ENCODE measurements at places on chromosomes 4 and X.

DNA sequence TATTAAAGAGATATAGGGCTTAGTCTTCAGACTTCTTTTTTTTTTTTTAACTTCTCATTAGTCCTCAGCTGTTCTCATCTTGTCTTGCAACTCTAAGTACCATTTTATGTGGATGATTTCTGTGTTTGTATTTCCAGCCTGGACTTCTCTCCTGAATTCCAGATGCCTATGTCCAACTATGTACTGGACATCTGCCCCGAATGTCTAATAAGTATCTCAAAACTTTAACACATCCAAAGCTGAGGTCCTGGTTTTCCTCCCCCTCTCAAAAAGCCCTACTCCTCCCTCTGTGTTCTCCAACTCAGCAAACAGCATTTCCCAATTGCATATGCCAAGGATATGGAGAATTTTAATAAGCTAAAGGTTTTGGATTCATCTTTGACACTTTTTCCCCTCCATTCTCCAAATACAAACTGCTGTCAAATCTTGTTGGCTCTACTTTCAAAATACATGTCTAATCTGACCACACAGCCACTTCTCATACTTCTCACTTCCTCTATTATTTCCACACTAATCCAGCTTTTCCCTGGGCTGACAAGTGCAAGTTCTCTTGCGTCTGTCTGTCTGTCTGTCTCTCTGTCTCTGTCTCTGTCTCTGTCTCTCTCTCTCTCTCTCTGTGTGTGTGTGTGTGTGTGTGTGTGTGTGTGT lies 79.8 kb downstream of the CLCN5 start:
- no peak for DNase-seq

DNA sequence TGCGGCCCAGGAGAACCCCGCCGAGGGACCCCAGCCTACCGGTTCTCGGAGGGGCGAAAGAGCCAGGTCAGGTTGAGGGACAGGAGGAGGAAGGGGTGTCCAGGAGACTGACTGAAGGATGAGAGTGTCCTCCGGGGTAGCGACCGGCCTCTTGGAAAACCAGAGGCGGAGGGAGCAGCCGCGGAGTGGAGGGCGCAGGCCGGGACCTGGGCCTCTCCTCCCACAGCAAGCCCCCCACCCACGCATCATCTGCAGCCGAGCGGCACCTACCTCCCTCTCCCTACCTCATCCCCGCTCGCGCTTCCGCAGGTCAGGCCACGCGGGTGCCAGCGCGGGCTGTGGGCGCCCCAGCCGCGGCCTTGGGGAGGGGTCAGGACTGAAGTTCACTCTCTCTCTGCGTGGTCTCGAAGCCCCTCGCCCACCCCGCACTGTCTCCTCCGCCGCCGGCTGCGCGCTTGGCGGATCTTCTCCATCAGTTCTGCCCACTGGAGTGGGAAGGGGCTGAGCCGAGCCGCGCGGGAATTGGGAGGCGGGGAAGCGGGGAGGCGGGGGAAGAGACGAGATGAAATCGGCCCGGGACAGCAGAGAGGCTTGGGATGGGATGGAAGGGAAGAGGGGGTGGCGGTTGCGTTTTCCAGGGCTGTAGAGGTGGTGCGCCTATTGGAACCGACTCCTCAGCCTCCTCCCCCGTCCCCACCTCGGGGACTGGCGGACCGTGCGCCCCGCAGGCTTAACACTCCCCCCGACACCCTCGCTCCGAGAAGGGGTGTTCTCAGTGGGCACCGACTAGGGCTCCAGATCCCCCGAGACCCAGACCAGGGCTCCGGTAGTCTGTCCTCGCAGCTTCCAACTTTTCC lies 1.8 kb downstream of the NLGN4X start:
- no peak for DNase-seq

DNA sequence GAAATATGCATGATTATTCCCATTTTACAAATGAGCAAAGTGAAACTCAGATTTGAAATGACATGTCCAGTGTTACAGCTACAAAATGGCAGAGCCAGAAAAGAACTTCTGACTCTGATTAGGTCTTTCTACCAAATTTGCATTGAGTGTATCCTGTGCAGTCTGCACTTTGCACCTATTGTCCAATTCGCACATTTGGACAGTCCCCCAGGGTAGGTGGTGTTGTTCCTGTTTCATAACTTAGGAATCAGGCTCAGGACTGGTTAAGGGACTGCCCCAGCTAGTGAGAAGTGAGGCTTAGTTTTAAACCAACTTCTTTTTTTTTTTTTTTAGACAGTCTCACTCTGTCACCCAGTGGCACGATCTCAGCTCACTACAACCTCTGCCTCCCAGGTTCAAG lies 137.9 kb upstream of the NALF2 start:
- no peak for DNase-seq

DNA sequence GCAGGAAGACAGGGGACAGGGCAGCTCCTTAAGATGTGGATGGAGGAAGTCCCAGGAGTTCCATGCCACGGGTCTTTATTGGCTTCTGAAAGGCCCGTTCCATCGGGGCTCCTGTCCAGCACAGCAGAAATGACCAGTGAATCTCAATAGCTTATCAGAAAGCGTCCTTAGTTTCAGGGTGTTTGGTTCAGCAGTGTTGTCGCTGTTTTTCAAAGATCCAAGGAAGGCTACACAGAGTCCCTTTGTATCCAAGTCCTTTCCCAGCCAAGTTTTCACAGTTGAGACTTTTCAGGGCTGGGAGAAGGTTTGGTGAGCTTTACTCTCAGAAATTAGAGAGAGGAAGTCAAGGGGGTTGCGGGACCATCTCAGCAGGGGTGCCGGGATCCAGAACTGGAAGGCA lies 5.0 kb upstream of the ZCCHC4 start:
- DNase-seq, result no peak

Data from amniotic stem cell (primary cell).